ENCODE measurements at places on chromosomes 11 and 22. TPM values are rescaled to one million over a fixed set of nuclear protein-coding genes. Genes with fewer than 3 reads are reported as not detected.

Gene THY1
- 162 TPM for total RNA-seq

Gene OR8D1
- total RNA-seq: under 0.01 TPM

Gene C11orf21
- not detected for total RNA-seq

Gene SIPA1
- 30.1 TPM for total RNA-seq

Gene GLB1L3
- not detected for total RNA-seq

Gene UBXN1
- 99.4 TPM for total RNA-seq

Gene PTGDR2
- 0.11 TPM for total RNA-seq

Gene FGF19
- total RNA-seq: not detected

Gene VSIG10L2
- total RNA-seq: 0.22 TPM

Gene PLAAT4
- total RNA-seq: 4.2 TPM

Gene GPR137
- 5.3 TPM for total RNA-seq

Gene BEST1
- total RNA-seq: 3.1 TPM

Gene P2RY2
- under 0.01 TPM for total RNA-seq

Gene OR4P4
- not detected for total RNA-seq

Gene CALCB
- 0.12 TPM for total RNA-seq

Gene KCNE3
- total RNA-seq: 5.2 TPM

Gene IFITM10
- total RNA-seq: 0.89 TPM

Gene EMID1
- not detected for total RNA-seq

Gene MTMR2
- total RNA-seq: 43.1 TPM

Gene PRG3
- not detected for total RNA-seq

Gene PKP3
- 0.87 TPM for total RNA-seq

Gene AKIP1
- 45.6 TPM for total RNA-seq

Gene PHLDB1
- 50.1 TPM for total RNA-seq

Gene CEND1
- 1.00 TPM for total RNA-seq

Gene CDHR5
- total RNA-seq: not detected

Gene CHST1
- 1.7 TPM for total RNA-seq

Gene SF1
- total RNA-seq: 110 TPM

Gene GDPD4
- total RNA-seq: not detected

Gene CSF2RB
- not detected for total RNA-seq

Gene SOX6
- total RNA-seq: 0.62 TPM

Gene C11orf91
- total RNA-seq: not detected

Gene TTC36
- 0.22 TPM for total RNA-seq

Gene APOC3
- not detected for total RNA-seq

Gene ANGPTL5
- total RNA-seq: not detected

Gene MEI1
- total RNA-seq: 2.1 TPM

Gene TMEM191C
- total RNA-seq: 0.66 TPM

Gene TRIM51
- not detected for total RNA-seq

Gene DEPDC7
- total RNA-seq: 6.6 TPM

Gene UFD1
- 105 TPM for total RNA-seq

Gene GPHA2
- total RNA-seq: not detected

Gene C11orf86
- total RNA-seq: not detected

Data from uterine smooth muscle cell (primary cell).